ENCODE measurements at places on chromosomes 5 and 9.

GRCh38 chr9:27560457-27560856 is 12.8 kb downstream of the C9orf72 start:
- no peak for DNase-seq

- DNase-seq = peak; percentile 5
These were observed 130.9 kb downstream of the NMUR2 start for GRCh38 chr5:152274224-152274623.

DNA sequence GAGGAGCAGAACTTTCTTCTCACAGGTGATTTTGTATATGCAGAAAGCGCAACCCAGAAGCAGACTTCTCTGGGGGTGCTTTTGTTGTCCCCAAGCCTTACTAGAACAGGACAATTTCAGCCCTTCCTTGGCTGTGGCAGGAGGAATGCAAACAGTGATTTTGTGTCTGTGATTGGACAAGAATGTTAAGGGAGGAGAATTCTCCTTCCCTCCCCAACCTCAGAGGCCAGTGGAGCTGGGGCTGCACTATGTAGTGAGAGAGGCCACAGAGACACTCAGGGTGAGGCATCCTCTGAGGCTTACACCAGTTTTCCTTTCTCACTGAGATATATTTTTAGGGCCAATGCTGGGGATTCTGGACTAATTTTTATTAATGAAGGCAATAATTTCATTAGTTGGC is 58.8 kb downstream of the ZNF366 start:
- DNase-seq = no peak

DNA sequence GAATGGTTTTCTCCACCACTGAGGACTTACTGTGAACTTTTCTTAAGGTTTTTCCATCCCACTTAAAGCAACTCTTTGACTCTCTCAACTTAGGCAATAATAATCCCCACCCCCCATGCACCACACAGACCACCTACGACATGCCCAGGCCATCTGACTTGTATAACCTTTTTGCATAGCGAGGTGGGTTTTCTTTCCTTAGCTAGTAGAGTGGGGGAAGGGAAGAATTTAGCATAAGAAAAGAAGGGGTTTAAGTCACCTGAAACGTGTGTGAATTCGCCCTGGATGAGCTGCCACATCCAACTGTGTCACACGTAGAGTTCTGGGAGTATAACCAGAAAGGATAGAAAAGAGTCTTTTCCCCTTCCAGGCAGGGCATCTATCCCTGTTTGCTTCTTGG is 262.7 kb downstream of the YTHDC2 start:
- no peak for DNase-seq

DNA sequence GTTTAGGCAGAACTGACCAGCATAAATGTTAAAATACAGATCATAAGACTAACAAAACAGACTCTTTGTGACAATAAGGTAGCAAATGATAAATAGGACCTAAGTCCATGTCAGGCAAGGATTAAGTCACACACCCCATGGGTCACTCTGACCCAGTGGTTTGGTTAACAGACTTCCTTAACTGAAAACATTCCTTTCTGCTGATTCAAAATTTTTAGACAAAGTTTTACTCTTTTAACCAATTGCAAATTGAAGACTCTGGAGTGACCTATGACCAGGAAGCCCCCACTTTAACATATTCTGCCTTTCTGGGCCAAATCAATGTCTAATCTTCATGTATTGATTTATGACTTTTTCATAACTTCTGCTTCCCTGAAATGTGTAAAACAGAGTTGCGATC is 4.9 kb upstream of the NXNL2 start:
- DNase-seq = no peak

- DNase-seq = no peak
These were observed 7.4 kb downstream of the ADAM19 start for GRCh38 chr5:157568222-157568621.

GRCh38 chr5:173187054-173187743 is 42.9 kb downstream of the BNIP1 start:
- no peak for DNase-seq

- DNase-seq = no peak
These were observed 1.8 kb upstream of the SEPTIN8 start for GRCh38 chr5:132778856-132779255.

DNA sequence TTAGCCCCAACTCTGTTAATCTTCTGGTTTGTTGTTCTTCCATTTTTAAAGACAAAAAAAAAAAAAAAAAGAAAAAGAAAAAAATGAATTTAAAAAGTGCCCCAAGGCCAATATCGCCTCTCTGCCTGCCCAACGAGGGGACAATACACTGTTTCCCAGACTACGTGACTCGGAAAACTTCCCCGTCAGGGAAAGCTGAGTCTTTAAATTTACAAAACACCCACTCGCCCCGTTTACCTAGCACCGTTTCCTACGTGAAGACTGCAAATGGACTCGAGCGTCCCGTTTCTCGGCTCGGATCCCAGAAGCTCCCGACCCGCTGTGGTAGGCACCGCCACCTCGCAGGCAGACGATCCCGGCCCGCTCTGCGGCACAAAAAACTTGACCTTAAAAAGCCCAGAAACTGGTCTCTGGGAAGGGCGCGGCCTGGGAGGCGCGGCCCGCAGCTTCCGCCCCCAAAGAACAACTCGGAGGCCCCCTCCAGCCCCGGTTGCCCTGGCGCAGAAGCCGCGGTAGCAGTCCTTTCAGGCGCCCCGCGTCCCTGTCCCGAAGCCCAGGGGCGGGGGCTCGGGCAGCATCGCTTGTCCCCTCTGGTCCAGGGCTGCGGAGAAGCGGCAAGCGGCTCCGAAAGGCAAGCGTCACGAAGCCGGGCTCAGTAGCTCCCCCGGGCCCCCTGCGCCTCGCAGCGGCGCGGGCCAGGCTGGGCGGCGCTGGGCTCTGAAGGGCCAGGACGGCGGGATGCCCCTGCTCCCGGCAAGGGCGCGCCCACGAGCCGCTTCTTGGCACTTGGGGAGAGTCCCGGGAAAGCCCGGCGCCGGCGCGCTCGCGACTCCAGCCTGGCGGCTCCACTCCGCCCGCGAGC is at the start of gene GCNT4:
GCNT4 (minus strand) TSS at position 367 of the 862 bp plus-strand sequence. CDS start 22,521 bp downstream, outside the sequence.
- no peak for DNase-seq

DNA sequence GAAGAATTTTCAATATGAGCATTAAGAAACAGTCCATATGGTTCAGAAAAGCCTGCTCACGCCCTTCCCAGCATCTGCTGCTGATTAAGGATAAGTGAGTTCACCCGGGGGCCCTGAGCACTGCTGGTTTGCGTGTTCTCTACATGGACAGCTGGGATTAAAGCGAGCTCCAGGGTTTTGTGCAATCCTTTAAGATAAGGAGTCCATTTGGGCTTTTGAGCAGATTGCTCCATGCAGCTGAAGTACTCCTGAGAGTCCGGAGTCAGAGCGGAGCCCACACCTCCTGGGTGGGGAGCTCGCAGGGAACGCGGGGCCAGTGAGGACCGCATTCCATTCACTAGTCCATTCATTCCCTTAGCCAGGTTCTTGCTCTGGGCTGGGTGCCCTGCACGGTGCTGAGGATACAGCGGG is 149.3 kb upstream of the COL5A1 start:
- no peak for DNase-seq

- no peak for DNase-seq
These were observed 319.2 kb upstream of the PANK3 start for GRCh38 chr5:168898247-168898911.

DNA sequence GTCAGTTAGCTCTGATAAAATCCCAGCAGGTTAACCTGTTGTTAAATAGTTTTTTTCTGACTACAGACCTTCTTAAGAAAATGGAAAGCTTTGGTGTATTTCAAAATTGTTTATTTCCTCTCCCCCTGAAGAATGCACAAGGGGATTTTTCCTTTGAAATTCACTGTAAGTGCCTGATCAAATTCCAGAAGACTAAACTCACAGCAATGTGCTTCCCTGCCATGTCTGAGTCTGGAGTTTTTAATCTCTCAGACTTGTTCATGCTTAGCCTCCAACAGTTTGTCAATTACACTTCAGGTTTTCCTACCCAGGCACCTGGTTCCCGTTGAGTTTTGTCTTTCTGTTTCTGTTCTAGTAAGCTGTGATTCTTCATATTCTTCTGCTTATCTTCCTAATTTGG is 961.6 kb upstream of the CDH18 start:
- no peak for DNase-seq

DNA sequence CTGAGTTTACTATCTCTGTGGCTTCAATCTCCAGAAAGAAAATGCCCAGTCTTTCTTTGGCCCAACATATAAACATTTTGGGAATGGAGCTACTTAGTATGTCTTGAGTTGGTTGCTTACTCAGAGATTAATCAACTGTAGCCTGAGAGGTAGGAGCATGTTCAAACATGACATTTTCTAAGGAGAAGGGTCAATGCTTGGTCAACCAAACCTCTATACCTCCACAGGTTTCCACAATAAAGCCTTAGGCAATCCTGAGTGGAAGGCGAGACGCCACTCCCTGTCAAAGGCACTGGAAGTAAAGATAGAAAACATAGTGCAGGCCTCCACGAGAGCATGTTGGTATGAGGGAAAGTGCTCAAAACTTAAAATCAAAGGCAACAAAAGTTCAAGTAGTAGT is 411.4 kb downstream of the KCTD16 start:
- DNase-seq = no peak

DNA sequence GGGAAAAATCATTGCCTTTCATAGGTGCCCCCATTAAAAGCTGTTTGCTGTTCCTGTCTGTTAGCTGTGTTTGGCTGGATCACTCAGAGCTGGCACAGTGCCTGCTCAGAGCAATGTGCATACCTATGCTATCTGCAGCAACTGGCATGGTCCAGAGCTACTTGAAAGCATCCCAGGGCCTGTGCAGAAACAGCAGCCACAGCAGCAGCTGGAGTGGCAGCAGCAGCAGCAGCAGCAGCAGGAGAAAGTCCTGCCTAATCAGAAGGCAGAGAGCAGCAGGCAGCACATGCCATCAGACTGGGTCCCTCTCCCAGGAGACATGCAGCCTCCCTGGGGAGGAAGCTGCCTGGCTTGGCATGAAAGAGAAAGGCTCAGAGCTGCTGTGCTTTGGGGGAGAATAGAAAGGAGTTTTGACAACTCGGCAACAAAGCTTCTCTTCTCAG is 243.8 kb upstream of the WWC1 start:
- DNase-seq = no peak

DNA sequence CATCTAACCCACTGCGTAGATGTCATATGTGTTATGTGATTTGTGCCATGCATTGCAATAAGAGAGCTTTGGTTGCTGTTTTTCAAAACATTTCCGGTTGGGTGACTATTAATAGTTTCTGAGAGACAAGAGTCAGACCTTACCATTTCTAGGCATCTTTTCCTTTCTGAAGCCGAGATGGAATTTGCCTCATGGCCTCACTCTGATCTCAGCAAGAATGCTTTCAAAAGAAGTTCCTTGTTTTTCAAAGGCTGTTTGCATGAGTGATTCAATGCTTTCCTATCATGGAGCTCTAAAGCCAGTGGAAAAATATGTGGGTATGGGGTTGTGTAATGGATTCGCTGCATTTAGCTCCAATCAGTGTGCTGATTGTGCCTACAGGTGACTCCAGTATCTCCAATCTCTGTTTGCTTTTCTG is 203.1 kb upstream of the PPP1R2B start:
- DNase-seq = no peak

GRCh38 chr5:7916171-7916804 is 47.3 kb downstream of the MTRR start:
- DNase-seq = no peak

DNA sequence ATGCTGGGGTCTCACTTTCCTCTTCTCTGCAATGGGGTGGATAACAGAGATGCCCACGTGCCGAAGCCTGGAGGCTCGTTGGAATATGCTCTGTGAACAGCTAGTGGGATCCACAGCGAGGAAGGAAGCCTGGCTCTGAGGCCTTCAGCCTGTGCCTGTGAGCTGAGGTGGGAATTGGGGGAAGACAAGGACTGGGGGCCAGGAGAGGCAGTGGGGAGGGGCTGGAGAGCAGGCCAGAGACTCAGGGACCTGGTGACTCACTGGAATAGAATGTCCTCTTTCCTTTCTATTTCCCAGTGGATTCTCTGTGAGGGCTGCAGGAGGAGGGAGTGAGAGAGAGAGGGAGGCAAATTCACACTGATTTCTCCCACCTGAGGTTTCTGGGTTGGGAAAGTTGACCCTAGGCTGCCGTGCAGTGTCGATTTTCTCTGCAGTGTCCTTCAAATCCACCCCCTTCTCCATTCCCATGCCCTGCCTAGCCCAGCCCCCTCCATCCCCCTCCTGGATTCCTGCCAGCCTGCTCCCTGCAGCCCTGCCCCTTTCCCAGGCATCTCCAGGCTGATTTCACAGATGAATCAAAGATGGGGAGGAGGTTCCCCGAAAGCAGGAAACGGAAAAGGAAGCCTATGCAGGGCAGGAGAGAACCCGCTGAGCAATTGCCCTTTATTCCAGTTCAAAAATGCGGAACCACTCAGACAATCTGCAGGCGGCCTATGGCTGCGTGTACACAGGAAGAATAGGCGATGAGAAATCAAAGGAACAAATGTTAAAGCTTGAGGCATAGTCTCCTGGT is 1.4 kb upstream of the SPAAR start:
- DNase-seq = peak; percentile 24

GRCh38 chr5:152501294-152501693 is 96.2 kb upstream of the NMUR2 start:
- no peak for DNase-seq

GRCh38 chr9:87016681-87017080 is 69.4 kb upstream of the GAS1 start:
- DNase-seq = no peak

- peak; percentile 61 for DNase-seq
These were observed 92.9 kb upstream of the PIK3R1 start for GRCh38 chr5:68122439-68123328.

DNA sequence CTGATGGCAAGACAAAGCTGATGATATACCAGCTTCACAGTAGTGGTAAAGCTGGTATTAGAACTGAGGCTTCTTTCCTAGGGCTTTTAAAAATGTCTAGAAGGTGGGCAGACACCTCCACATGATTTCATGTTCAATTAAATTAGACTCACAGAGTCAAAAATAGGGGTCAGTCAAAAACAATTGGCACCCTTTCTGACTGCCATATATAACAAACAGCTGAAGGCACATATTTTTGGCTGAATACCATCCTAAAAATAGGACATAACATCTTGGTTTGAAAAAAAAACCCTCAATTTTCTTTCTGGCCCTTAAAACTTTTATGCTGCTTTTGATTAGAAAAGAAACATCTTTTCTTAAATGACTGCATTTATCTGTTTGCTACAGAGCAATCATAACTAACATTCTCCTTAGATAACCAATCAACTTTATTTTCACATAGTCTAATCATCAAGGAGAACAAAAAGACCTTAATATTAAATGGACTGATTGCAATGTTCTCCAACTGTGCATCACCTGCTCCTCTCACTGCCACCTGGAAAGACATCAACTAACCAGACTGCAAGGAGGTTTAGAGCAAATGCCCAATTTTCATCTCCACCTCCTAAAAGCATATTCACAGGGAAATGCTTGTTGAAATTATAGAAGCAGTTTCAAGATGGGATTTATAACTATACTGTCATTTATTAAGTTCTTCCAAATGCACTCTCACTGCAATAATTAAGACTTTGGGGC is 3.2 kb downstream of the SGTB start:
- DNase-seq = no peak

- DNase-seq = no peak
These were observed 15.7 kb upstream of the C5orf34 start for GRCh38 chr5:43530648-43531047.
